ENCODE measurements at places on chromosomes 3 and 15. TPM values are rescaled to one million over a fixed set of nuclear protein-coding genes. Genes with fewer than 3 reads are reported as not detected.

Gene CP
- 4.5 TPM for total RNA-seq

Gene TM4SF4
- not detected for total RNA-seq

Gene DNAH12
- total RNA-seq = 0.08 TPM

Gene MYL3
- total RNA-seq = 0.36 TPM

Gene TM4SF1
- 125 TPM for total RNA-seq

Gene ARGFX
- not detected for total RNA-seq

Gene SLC9A9
- total RNA-seq = 14.6 TPM

Gene EFCAB12
- 0.04 TPM for total RNA-seq

Gene KLF15
- total RNA-seq = 0.60 TPM

Gene SLC15A2
- 3.8 TPM for total RNA-seq

Gene GAP43
- total RNA-seq = not detected

Gene LDHAL6B
- not detected for total RNA-seq

Gene MESP2
- total RNA-seq = 0.40 TPM

Gene HIGD2B
- total RNA-seq = not detected

Gene ADGRG7
- not detected for total RNA-seq

Gene DUOXA2
- total RNA-seq = 10.4 TPM

Gene ZKSCAN7
- 0.76 TPM for total RNA-seq

Gene IFT80
- total RNA-seq = 11.0 TPM

Gene GASK1A
- 2.9 TPM for total RNA-seq

Gene PIGZ
- 3.7 TPM for total RNA-seq

Gene NPAP1
- total RNA-seq = not detected

Gene ITIH4
- total RNA-seq = 2.1 TPM

Gene SERPINI2
- not detected for total RNA-seq

Gene STRA6
- 1.5 TPM for total RNA-seq

Gene PLIN1
- total RNA-seq = 0.32 TPM

Gene RHCG
- 4,298 TPM for total RNA-seq

Gene PRKCD
- 21.2 TPM for total RNA-seq

Gene KCNMB3
- 0.68 TPM for total RNA-seq

Gene RLBP1
- not detected for total RNA-seq

Gene PATL2
- total RNA-seq = 1.2 TPM

Gene REC114
- not detected for total RNA-seq

Gene ZNF80
- not detected for total RNA-seq

Gene HYAL3
- total RNA-seq = 4.8 TPM

Gene COLQ
- 0.40 TPM for total RNA-seq

Gene CCR9
- not detected for total RNA-seq
